Stimulated activated CD8-positive, alpha-beta memory T cell treated with anti-CD3 and anti-CD28 coated beads, Interleukin-15, amount 100 ng/mL, for 4 hours (primary cell): ENCODE measurements at places on chromosomes 13 and 19.

DNA sequence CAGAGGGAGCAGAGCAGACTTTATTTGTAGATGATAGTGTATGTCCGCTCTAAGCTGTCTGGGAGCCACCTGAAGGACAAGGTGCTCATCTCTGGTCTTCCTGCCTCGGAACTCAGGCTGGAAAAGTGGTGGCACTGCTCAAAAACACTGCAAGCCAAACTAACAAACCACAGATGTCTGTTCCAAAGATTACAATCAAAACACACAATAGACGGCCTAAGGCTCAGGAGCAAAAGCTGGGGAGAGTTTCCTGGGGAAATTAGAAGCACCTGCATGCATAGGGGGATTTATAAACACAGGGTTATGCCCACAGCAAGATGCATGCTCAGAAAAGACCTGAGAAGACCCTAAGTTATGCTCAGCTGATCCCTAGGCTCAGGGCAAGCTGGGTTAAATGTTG, 9.4 kb upstream of the EVI5L start:
- no peak for DNase-seq

DNA sequence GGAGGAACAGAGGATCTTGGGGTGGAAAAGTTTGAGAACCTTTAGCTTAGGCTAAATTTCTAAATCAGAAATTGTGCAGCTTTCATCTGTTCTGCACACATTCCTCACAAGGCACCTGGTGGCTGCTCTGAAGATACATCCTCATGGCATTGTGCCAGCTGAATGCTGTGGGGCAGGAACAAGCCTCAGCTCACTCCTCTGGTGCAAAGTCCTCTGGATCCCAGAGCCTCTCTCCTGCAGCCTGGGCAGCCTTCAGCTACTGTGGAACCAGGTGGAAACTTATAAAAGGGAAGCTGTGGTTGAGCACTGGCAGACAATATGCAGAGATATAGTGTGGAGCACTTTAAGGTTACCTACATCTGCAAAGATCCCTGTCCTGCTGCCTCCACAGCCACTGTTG, 72.3 kb downstream of the KCTD12 start:
- DNase-seq: no peak

DNA sequence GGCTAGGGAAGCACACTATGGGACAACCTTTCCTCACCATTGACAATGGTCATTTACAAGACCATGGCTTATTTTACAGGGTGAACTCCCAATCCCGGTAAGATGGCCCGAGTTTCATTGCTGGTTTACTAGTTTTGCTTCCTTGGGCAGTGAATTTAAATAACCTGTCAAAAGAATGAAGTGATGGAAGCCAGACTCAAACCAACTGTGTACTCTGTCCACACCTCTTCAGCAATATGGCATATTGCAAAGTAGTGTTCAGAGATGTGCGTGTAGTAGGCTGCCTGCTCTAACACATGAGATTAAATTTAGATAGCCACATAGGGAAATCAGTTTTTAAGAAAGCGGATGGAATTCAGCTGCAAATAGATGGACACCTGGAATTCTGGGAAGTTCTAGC, 58.4 kb upstream of the USPL1 start:
- DNase-seq: no peak

- DNase-seq: no peak
These were observed 57.4 kb upstream of the UBE2L5 start for GRCh38 chr13:30364876-30365275.

DNA sequence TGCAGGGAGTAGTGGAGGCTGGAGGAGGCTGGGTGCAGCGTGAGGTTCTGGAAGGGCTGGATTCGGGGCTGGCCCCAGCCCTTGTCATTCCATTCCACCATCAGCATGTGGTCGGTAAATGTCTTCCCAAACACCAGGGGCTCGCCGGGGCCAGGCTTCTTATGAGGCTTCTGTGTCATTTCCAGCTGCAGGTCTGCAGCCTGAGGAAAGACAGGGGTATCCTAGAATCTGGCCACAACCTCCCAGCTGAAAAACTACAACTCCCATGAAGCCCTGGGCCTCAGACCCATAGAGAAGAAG, 4.4 kb downstream of the BCAT2 start:
- DNase-seq: no peak

- DNase-seq: no peak
These were observed 116.7 kb downstream of the FREM2 start for GRCh38 chr13:38803531-38803930.
